ENCODE measurements at places on chromosomes 7 and 10.

DNA sequence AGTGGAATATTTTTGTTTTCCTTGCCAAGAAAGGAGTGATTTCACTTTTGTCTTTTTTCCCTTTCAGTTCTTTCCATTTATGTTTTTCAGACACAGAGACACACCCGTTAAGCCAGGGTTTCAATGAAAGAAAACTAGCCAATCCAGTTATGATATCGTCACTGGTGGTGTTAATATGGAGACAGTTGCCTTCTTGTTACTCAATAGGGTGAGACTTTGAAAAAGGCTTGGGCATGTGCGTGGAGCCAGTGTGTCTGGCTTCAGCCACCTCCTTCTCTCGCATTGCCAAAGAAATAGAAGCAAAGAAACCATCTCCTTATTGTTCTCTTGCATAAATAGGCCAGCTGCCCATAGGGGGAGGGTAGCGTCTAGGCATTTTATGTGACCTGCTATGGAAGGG is 84.1 kb upstream of the DLX6 start:
- DNase-seq: no peak

GRCh38 chr10:104138131-104138530 is 16.2 kb downstream of the SFR1 start:
- no peak for DNase-seq

- no peak for DNase-seq
Observed at GRCh38 chr7:312424-312823, 22.5 kb downstream of the FOXL3 start.

- no peak for DNase-seq
Observed at GRCh38 chr7:5437987-5438386, 14.4 kb upstream of the TNRC18 start.
